Dorsolateral prefrontal cortex (tissue), 122 donors: ENCODE measurements at places on chromosomes 6 and 20. TPM values are rescaled to one million over a fixed set of nuclear protein-coding genes. Genes with fewer than 3 reads are reported as not detected.

The MAS1L gene
- not detected for total RNA-seq

- DNase-seq = no peak
These were observed 100.1 kb downstream of the TNFRSF21 start for GRCh38 chr6:47209632-47210031.

DNA sequence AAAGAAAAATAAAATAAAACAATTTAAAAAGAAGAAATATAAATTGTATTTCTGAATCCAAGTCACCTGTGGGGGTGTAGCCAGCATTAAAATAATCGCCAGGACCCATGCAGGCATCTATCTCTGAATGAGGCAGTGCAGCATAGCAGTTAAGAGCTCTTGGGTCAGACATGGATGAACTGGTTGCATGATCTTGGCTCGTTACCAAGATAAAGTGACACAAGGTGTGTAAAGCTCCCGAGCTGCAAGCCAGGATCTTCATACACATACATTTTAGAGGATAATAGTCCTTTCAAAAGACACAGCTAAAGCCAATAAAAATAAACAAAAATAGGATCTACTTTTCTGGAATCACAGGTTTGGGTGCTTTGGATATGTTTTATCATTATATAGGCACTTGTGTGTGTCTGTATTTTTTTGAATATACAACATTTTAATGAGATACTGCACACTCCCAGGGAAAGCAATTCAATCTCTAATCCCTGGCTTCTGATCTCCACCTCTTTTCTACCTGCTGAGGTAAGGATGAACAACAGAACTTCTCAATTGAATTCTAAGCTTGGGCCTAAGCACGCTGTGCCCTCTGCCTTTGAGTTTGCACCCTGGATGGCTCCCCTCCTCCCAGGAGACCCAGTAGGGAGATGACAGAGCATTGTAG lies 8.9 kb downstream of the TRIM10 start:
- DNase-seq = no peak

The GGTLC1 gene
- total RNA-seq = not detected

The MOCS3 gene
- total RNA-seq = 4.5 TPM

GRCh38 chr6:120735641-120736040 lies 598.6 kb downstream of the TBC1D32 start:
- DNase-seq = no peak

DNA sequence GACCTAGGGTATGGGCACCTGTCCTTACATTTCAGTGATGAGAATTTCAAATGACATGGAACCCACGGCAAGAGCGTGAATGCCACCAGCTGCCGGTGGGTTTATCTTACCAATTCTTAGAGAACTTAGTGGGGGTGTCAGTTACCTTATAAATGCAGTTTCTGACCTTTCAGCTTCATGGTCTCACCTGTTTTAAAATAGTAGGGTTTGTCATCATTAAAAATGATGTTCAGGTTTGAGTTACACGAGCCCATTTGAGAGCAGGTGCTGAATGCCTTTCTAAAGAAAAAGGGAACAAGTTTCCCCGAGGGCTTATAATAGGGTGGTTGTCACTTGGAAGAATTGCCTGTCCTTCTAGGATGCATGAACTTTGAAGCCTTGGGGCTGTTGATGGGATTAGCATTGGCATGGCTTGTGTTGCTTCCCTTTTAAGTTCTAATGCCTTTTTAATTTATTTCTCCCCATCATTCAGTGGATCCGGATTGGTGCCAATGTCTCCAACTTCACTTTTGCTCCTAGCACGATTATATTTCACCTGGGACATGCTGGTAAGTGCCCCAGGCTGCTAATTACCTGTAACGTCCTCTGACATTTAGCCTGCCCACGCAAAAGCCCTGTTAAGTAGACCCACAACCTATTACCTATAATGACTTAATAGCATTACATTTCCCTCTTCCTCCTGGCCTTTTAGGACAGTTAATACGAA lies 27.9 kb downstream of the GHRH start:
- DNase-seq = no peak

DNA sequence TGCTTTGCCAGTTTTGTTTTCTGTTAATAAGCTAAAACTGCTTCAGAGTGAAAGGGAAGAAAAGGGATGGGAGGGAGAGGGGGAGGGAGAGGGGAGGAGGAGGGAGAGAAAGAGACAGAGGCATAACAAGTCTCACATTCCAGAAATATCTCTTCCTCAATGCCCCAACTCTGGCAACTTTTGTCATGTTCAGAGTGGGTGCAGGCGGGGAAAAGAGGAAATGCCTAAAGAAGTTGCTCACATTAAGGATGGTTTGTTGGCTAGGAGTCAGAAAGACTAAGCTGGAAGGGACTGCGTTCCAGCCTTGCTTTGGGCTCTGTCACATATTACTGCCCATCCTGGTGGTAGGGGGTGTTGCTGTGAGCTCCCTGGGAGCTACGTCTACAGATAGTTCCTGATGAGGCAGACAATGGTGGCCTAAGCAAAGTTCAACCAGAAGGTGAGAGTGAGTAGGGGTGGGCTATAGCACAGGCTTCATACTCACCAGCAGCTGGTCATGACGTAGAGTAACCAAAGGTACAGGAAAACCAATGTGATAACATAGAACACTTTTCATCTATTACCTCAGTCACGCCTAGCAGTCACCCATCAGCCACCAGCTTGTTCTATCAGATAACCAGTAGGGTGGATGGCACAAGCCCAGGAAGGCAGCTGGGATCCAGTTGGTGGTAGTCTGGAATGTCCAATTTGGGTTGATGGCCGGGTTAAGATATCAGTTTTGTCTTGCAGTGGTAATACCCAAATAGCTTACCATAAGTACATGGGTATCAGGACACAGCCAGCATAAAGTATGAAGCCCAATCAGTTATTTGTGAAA lies 2.1 kb downstream of the TSPYL4 start:
- DNase-seq = no peak

- no peak for DNase-seq
These were observed 59.6 kb downstream of the NCOA7 start for GRCh38 chr6:125850361-125850760.

- no peak for DNase-seq
These were observed 96.9 kb downstream of the FAM120B start for GRCh38 chr6:170403451-170403850.

GRCh38 chr6:136568129-136568528 lies 17.9 kb upstream of the MAP7 start:
- no peak for DNase-seq

DNA sequence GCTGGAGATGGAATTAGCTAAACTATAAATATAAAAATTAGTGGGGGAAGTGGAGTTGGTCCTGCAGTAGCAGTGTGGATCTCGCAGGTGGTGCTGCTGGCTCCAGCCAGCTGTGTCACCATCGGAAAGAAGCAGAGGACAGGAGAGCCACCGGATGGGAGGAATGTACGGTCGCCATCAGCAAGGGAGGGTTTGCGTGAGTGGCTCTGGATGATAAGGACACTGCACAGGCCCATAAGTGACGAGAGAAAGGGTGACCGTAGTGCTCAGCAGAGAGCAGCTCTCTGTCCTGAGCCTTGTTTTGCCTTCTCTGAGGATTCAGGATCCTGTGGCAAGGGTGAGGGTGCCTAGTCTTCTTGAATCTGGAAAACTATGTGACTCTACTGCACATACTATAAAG lies 378.7 kb downstream of the ZFAND3 start:
- DNase-seq = no peak

DNA sequence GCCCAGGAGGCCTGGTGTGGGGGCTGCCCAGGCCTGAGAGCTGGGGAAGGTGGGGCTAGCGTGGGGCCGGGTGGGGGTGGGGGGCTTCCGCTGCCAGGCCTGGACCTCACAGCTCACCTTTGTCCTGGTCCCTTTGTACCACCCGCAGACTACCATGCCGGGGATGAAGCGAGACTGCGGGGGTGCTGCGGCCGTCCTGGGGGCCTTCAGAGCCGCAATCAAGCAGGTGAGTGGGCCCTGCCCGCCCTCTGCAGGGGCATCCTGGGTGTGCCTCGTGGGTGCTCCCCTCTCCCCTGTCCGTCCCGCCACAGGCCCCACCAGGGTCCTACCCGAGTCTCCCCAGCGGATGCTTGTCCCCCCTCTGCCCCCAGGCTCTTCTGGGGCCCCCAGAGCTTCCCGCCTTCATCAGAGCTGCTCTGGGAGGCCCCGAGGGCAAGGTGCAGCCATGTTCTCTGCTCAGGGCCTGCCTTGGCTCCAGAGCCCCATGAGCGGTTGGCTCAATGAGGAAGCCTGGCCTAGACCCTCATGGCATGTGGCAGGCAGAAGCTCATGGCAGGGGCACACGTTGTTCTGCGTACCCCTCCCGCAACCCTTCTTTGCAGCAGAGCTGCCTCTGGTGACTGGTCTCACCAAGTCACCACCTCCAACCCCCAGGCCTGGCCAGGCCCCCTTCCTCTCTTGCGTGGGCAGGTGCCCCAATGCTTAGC lies 14.5 kb downstream of the NPEPL1 start:
- DNase-seq = no peak

DNA sequence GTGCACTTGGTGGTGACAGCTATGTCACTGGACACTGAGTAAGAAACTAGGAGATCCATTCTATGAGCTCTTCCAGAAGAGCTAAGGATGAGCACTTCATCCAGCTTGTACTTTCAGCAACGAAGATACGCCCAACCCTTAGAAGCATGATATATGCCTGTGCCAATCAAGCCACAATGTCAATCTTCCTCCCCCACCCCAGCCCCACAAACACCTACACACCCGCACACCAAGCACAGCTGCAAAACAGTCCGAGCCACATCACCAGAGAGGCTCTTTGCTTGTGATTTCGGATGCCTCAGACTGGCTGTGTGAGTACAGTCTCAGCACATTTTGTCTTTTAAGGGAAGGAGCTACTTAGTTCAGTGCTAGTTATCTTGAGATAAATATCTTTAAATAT lies 260.5 kb downstream of the FOXC1 start:
- DNase-seq = no peak

GRCh38 chr20:53028337-53029007 lies 56.3 kb downstream of the TSHZ2 start:
- DNase-seq = no peak

DNA sequence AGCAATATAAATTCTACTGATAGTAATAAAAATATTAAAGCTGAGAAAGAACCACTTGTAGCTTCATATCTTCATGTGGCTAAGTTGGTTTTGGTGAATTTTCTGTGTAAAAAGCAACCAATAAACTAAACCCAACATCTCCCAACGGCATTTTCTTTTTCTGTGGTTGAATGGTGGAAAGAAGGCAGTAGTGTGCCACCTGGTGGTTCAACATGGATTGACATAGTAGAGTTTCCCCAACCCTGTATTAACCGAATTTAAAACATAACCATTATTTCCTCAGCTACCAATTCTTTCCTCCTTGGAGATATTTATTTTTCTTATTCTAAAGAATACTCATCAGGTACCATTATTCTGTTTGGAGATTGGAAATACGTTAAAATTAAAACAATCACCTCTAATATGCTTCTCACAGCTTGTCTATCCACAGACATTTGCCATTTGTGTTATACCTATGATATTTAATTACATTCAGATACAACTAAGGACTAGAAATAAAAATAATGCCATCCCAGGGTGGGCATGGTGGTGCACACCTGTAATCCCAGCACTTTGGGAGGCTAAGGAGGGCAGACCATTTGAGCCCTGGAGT lies 117.1 kb upstream of the EEF1E1 start:
- DNase-seq = no peak

GRCh38 chr20:40965671-40966070 lies 63.0 kb upstream of the TOP1 start:
- DNase-seq = no peak
